ENCODE measurements at places on chromosomes 4 and X.

GRCh38 chr4:33302321-33302720 is 2582.2 kb downstream of the PCDH7 start:
- no peak for DNase-seq

- peak; percentile 82 for DNase-seq
These were observed 1.2 kb downstream of the MSN start for GRCh38 chrX:65668377-65669310.

DNA sequence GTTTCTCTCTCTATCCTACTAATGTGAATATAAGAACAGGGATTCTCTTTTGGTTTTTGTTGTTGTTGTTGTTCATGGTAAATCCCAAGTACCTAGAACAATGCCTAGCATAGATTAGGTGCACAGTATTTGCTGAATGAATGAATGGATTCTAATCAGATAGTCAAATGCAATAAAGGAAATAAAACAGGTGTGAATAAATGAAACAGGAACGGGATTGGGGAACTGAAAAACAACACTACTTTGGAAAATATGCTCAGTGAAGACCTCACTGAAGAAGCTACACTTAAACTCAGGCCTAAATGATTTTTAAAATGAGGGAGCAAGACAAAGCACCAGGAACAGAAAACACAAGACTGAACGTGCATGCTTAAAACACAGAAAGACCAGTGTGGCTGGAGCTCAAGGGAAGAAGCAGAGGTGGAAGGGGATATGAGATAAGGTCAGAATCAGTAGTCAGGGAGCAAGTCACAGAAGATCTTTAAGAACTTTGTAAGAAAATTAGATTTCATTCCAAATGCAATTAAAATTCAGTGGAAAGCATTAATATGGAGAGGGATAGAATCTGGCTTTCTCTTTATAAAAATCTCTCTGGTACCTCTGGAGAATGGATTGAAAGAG is 144.7 kb downstream of the ZAR1 start:
- DNase-seq, result no peak

GRCh38 chr4:141238186-141238585 is 17.5 kb downstream of the ZNF330 start:
- DNase-seq, result no peak

GRCh38 chr4:94744850-94745249 is 12.9 kb upstream of the BMPR1B start:
- DNase-seq, result no peak

GRCh38 chrX:30887721-30888120 is 1.3 kb downstream of the TAB3 start:
- DNase-seq, result peak; percentile 82

- DNase-seq, result no peak
These were observed 13.0 kb upstream of the RHOXF2 start for GRCh38 chrX:120145295-120145925.

GRCh38 chr4:123599061-123599919 is 202.7 kb downstream of the SPRY1 start:
- no peak for DNase-seq

- no peak for DNase-seq
These were observed 28.1 kb downstream of the RS1 start for GRCh38 chrX:18643853-18644252.

DNA sequence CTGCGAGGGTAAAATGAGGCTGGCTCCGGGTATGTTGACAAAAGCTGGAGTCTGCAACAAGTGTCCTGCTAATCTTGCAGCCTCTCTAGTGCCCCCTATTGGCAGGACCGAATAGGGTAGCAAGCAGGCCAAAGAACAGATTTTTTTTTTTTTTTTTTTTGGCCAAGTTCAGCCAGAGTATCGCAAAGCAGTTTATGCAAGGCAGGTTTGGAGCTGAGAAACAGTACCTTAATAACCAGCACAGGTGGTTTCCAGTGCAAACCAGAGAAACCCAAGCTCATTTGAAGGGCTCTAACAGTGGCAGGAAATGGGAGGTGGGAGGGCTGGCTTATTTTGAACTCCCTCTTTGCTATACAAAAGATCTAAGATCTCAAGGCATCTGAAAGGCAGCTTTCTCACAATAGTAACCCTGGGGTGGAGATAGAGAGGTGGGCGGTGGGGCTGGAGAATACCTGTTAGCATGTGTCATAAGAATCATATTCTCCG is 38.2 kb upstream of the OCIAD2 start:
- DNase-seq, result peak; percentile 81

DNA sequence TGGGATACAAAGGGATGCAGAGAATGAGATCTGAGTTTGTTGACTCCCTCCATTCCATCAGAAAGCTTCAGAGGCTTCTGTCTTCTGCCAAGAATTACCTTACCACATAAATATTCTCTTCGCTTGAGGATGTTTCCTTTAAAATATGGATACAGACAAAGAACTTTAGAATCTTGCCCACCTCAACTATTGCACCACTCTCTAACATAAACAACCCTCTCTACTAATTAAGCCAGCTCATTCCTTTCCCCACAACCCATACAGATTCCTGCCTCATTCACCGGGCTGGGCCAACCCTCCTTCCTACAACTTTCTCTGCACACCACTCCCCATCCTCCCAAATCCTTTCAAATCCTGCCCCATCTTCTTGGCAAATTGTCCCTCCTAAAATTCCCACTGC is 315.8 kb downstream of the RAB28 start:
- DNase-seq, result no peak

- DNase-seq, result no peak
These were observed 92.2 kb downstream of the NHSL2 start for GRCh38 chrX:72002875-72003274.

DNA sequence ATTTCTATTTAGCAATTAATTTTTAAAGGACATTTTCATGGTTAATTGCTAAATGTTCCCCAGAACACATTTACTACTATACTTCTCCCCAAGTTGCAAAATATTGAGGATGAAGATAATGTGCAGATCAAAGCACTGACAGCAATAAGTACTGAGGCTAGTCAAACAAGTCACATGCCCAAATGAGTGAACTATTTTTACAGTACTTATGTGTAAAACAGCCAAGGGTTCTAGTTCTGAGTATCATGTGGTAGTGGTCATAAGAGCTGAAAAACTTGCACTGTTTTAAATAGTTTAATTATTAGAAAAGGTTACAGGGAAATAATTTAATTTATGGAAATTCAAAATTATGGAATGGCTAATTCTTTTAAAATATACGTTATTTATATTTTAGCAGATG is 3.8 kb downstream of the GALNTL6 start:
- no peak for DNase-seq

DNA sequence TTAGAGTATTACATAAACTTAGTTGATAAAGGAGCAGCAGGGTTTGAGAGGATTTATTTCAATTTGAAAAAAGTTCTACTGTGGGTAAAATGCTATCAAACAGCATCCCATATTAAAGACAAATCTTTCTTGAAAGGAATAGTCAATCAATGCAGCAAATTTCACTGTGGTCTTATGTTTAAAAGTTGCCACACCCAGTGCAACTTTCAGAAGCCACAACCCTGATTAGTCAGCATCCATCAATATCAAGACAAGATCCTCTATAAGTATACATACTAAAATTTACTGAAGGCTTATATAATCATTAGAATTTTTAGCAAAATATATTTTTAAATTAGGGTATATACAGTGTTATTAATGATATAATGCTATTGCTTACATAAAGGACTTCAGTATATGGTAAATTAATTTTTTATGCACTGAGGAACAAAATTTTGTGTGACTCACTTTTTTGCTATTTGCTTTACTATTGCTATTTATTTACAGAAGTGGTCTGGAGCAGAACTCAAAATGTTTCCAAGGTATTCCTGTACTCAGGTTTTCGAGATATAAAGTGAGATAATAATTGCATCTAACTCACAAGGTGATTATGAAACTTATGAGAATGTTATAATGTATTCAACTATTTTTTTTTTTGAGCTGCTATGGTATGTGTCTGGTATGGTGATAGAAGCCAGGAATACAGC is 1127.6 kb downstream of the ADGRL3 start:
- DNase-seq, result no peak

GRCh38 chr4:6217716-6218381 is 17.5 kb upstream of the JAKMIP1 start:
- DNase-seq, result no peak

DNA sequence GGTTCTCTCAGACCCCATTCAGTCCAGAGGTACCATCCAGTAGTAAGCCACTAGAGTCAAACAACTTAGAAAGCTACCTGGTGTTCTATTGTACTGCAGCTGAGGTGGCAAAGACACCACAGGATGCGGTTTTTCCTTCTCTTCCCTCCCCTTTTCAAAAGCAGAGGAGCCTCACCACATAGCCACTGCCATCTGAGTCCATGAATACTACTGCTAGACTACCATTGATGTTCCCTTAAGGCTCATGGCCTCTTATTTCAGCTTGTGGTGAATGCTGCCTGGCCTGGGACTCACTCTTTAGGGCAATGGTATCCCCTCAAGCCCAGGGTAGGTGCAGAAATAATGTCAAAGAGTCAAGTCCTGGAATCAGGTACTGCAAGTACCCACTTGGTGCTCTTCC is 41.8 kb upstream of the KLHL4 start:
- no peak for DNase-seq
